ENCODE measurements at places on chromosomes 1 and 21. TPM values are rescaled to one million over a fixed set of nuclear protein-coding genes. Genes with fewer than 3 reads are reported as not detected.

The OR10Z1 gene
- polyA plus RNA-seq = not detected

- DNase-seq = peak; percentile 64
Measured at GRCh38 chr1:61588736-61589672, 135.9 kb downstream of the TM2D1 start.

GRCh38 chr1:12035312-12035711 lies 16.0 kb downstream of the MIIP start:
- DNase-seq = no peak

The ITLN2 gene
- polyA plus RNA-seq = 9.0 TPM

- DNase-seq = no peak
Measured at GRCh38 chr1:239367196-239367810, 19.1 kb upstream of the CHRM3 start.

- DNase-seq = no peak
Measured at GRCh38 chr1:170213596-170213995, 67.8 kb downstream of the NTMT2 start.

DNA sequence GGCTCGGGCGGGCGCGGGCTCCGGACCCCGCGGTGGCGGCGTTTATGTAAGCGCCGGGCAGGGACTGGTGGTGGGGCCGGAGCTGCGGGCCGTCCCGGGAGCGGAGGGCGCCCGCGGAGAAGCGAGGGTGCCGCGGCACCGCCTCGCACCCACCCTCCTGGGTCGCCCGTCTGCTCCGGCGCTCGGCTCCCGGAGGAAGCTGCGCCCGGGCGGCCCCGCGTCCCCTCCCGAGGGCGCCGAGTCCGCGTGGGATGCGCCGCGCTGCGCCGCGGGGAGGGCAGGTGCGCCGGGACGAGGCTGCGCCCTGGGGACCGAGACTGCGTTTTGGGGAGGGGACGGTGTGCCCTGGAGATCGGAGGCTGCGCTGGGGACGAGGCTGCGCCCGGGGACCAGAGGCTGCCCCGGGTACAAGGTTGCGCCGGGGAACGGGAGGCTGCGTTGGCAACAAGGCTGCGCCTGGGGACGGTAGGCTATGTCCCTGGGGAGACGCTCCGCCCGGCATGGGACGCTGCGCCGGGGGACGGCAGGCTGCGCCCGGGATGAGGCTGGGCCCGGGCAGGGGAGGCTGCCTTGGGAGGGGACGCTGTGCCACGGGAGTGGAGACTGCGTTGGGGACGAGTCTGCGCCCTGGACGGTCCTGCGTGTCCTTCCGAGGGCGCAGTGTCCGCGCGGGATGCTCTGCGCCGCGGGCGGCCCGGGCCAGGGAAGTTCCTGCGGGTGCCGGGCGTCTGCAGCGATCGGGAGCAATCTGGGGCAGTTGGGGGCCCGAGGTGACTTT lies 627 bp downstream of the ADARB1 start:
- no peak for DNase-seq

The RHD gene
- 0.12 TPM for polyA plus RNA-seq
